Astrocyte of the cerebellum (primary cell): ENCODE measurements at places on chromosomes 12 and 14.

- no peak for DNase-seq
These were observed 30.1 kb downstream of the MED13L start for GRCh38 chr12:116247377-116247776.

DNA sequence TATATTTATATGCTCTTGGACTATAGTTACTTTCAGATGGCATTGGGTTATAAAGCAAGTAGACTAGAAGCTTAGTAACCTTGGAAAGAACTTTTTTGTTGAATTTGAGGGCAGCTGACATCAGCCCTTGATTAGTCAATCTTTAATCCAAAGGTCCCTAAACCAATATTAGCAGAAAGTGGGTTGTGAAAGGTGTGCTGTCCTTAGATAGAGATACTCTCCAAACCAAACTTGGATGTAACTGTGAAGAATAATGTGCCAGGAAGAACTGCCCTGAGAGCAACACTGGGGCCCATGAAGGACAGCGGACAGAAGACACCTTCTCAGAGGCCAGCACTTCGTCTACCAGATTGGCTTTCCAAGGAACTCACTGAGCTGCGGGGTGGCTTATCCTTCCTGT, 10.6 kb downstream of the CD163 start:
- DNase-seq, result no peak

- DNase-seq, result no peak
These were observed 42.6 kb upstream of the HIF1A start for GRCh38 chr14:61652526-61653262.

DNA sequence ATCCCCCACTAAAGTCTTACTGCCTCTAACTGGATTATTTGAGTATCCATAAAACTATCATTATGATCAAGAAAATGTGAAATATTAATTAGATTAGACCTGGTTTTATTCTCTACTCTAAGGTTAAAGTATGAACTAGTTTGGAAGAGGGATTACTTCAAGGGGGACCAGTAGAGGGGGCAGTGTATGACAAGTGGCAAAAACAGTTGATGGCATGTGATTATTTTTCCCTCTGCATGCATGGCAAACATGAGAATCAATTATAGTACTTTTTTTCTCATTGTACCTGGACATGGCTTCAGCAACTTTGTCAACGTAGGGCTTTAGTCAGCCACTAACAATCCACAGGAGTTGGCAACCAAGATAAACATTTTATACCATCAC, 145.0 kb upstream of the SLC38A2 start:
- DNase-seq, result no peak

- no peak for DNase-seq
These were observed 10.3 kb downstream of the KCTD10 start for GRCh38 chr12:109466821-109467220.

DNA sequence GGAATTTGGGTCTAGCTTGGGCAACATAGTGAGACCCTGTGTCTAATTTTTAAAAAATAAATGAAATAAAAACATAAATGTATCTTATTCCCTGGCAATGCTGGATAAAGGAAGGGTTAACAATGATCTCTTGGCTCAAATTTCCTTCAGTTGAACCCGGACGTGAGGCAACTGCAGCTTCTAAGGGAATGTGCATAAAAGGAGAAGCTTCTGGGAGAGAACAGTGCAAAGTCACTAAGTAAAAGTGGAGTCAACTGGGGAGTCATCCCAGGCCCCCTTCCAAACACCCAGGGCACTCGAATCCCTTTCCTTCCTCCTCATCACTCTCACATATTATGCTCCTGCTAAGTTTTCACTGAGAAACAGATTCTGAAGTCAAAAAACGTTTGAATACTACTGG, 147.3 kb downstream of the PPM1H start:
- no peak for DNase-seq

- DNase-seq, result no peak
These were observed 170.9 kb upstream of the BMP4 start for GRCh38 chr14:54127526-54127925.

GRCh38 chr12:11863478-11863906, 207.2 kb upstream of the BCL2L14 start:
- DNase-seq, result no peak

- peak; percentile 1 for DNase-seq
These were observed 49.9 kb upstream of the BBS10 start for GRCh38 chr12:76398106-76398505.

DNA sequence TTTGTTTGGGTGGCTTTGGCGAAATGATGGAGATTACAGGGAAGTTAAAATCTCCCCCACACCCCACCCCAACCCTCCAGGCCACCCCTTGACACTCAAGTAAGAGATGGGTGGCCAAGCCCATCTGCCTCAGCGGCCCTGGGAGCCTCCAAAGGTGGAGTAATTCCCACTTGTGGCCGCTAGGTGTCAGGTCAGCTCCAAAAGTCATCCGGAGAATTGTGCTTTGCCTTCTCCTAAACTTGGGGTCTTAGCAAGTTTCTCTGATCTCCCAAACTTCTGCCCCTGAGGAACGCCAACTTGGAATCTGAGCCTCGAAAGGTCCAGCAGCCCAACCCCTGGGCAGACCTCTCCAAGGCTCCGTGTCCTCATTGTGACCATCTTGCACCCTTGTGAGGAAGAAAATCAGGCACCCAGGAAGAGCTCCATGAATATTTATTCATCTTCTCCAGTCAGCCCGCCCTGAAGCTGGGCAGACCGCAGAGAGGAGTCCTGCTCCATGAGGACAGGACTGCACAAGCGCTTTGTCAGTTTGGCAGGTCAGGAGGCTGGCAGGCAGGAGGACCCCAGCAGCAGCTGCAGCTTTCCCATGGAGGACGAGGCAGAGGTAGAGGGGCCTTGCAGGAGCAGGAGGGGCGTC, 46.7 kb downstream of the LRRC74A start:
- peak; percentile 12 for DNase-seq

DNA sequence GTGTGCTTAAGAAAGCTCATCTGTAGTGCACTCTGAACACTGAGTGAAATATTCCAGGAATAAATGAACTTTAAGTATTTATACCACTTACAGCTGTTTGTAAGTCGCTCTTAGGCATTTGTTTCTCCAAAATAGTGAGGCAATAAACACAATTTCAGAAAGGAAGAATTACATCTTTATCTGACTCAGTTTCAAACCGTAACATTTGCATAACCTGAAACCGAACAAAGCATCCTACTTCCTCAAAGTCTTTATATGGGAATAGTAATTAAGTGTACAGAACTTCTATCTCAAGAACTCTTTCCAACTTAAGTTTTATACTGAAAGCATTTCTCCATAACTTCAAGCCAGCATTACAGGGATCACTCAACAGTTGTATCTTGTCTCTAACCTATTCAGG, 58.4 kb downstream of the SOX5 start:
- no peak for DNase-seq

GRCh38 chr14:54947230-54947629, 44.6 kb upstream of the GCH1 start:
- no peak for DNase-seq

DNA sequence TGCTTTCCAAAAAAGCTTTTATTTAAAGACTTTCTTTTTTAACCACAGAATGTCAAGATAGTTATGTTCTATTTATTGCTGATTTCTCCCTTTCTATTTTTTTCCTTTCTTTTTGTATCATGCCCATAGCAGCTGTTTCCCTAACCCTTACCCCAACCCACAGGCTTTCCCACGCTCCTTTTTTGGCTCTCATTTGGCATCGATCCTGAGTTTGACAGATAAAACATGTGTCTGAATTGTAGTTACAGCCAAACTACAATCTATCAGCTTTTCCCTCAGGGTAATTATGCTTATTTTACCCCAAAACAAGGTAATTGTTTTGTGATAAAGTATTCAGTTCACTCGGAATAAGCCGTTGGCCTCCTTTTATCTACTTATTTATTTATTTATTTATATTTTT, 46.7 kb downstream of the PDE3A start:
- peak; percentile 38 for DNase-seq

GRCh38 chr12:61574339-61574738, 685.9 kb upstream of the USP15 start:
- DNase-seq, result no peak

GRCh38 chr12:64252681-64253080, 30.6 kb upstream of the KICS2 start:
- DNase-seq, result no peak

- DNase-seq, result peak; percentile 60
These were observed 2.9 kb downstream of the NEK9 start for GRCh38 chr14:75123991-75124390.

DNA sequence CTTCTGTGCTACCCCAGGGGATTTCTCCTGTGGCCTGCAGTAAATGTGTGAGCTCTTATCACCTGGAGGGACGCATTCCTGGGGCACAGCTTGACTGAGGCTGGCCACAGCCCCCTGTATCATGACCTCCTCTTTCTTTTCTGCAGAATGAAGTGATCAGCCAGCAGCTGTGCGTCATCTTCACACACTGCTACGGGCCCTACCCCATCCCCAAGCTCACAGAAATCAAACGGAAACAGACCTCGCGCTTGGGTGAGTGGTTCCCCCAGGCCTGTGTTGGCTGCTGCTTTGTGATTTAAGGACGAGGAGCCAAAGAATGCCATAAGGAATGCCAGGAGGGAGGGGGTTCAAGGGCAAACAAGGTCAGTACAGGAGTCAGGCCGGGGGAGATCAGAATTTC, 50.5 kb upstream of the PWP1 start:
- no peak for DNase-seq

DNA sequence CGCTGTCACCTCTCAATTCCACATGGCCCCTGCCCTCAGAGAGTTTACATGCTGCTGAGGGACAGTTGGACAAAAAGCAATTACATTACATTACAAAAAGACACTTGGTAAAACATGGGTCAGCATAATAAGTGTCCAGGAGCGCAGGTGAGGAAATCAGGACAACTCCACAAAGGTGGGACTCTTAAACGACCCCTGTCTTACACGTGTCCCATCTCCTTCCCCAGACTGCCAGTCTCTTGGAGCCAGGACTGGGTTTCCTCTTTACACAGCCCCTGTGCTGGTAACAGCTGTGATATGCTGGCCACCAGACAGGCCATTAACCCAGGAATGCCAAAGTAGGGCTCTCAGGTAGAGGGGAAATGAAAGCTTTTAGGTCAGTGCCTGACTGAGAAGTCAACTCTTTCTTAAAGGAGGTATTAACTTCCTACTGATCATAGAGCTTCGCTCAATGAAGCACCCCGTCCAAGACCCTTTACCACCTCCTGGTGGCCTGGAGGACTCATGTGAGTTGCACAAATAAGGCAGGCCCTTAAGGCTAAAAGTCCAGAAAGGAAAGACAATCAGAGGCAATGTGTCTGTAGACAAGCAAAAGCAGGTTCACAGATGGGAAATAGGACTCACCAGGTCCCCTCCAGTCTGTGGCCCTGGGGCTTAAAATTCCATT, 55.5 kb downstream of the ANO2 start:
- DNase-seq, result no peak

GRCh38 chr14:79658221-79658620, 553.1 kb downstream of the DIO2 start:
- DNase-seq, result no peak

- DNase-seq, result no peak
These were observed 194.2 kb upstream of the ABCD2 start for GRCh38 chr12:39813776-39814175.

GRCh38 chr14:27528328-27528727, 930.5 kb upstream of the NOVA1 start:
- DNase-seq, result peak; percentile 43

DNA sequence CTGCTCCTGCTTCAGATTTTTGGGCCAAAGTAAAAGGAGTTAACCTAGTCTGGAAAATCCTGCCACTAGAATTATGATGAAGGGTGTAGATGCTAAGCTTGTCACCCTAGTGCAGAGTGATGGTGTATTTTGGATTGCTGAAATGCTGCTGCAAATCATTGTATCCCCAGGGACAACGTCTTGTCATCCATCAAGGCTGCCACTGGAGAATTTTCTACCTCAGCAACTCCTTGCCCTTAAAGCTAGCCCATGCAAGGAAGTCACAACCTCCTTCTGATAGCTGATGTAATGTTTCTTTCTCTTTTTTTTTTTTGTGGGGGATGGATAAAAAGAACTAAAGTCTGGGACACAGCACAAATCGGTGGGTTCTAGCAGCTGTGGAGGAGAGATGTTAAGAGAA, 139.4 kb upstream of the FRMD6 start:
- DNase-seq, result no peak

GRCh38 chr12:3530548-3530947, 39.5 kb downstream of the PRMT8 start:
- DNase-seq, result no peak

DNA sequence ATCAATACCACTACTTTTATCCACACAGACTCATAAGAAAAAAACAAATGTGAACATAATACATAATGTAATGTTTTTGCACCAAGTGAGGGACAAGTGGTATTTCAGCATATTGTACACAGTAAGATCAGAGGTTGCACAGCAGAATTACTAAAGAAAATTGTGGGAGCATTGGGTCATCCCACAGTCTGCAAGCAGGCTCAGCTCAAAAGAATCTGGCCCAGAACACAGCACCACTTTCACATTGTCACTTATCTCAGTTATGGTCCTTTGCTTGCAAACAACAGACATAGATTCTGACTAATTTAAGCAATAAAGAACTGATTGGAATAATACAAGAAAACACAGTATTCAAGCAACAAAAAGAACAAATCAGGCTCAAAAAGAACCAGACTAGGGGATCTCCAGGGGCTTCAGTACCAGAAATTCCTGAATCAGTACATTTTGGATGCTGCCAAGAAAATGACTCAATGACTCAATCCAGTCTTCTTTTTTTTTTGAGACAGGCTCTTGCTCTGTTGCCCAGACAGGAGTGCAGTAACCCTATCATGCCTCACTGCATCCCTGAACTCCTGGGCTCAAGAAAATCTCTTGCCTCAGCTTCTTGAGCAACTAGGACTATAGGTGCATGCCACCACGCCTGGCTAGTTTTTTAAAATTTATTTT, 42.9 kb upstream of the EEA1 start:
- DNase-seq, result peak; percentile 49

DNA sequence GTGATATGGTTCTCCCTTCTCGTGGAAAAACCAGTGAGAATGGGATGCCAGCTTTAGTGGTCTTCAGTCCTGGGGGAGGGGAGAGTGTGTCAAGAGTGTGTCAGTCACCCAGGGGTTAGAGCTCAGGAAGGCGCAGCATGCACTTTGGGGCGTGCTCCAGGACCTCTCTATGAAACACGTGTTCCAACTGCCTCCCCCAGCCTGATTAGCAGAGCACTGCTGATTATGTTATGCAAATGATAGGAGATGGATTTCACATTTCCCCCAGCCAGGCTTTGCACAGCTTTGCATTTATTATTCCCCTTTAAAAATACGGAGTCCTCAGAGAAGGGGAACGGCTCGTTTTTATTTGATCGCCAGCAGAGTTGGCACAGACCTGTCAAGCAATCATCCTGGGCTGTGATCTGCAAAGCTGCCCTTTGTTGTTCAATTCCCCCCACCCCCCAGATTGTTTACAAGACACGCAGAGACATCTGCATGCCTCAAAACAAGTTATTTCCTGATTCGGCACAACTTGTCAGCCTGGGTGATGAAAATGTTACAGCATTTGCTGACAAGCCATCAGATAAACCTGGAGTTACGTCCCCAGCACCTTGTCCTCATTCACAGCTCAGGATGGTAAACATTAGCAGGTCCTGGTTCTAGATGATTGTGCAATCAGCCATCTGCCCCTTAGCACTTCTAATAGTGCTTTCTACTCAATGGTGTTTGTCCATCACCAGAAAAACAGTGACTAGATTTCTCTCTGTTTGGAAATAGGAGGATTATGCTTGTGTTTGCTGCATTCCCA, 196.5 kb downstream of the NOVA1 start:
- DNase-seq, result no peak
